Type B pancreatic cell (in vitro differentiated cells): ENCODE measurements at places on chromosomes 1 and 21.

DNA sequence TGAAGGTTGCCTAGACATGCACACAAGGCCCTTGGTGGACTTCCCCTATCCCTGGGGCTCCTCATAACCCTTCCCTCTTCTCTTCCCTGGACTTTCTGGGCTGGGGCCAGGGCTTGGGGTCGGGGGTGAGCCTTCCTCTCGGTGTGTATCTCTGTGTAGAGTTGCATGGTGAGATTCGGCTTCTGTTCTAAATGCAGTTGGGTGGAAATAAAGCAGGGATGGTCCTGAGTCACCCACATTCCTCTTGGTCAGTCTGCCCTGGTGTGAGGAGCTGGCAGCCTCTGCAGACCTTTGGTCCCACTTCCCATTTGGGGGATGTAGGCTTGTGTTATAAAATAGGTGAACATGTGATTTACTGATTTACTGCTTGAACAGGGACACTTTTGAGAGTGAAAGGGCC, 38.0 kb downstream of the ADARB1 start:
- DNase-seq, result no peak

- no peak for DNase-seq
Measured at GRCh38 chr1:82386365-82387011, 585.8 kb downstream of the ADGRL2 start.

DNA sequence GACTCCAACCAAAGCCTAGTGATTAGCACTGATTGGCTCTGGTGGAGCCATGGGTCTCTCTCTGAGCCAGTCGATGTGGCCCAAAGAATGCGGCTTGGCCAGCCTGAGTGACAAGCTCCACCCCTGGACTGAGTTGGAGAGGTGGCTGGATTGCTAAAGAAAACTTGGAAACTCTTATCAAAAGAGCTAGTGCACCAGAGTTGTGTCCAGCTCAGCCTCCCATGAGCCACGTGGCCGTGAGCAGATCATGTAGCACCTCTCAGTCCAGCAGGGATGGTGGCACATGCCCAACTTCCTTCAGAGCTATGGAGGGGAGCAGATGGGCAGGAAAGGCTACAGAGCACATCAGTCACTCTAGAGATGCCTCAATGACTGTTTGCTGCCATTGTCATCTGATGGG, 142.8 kb upstream of the VAMP3 start:
- no peak for DNase-seq

DNA sequence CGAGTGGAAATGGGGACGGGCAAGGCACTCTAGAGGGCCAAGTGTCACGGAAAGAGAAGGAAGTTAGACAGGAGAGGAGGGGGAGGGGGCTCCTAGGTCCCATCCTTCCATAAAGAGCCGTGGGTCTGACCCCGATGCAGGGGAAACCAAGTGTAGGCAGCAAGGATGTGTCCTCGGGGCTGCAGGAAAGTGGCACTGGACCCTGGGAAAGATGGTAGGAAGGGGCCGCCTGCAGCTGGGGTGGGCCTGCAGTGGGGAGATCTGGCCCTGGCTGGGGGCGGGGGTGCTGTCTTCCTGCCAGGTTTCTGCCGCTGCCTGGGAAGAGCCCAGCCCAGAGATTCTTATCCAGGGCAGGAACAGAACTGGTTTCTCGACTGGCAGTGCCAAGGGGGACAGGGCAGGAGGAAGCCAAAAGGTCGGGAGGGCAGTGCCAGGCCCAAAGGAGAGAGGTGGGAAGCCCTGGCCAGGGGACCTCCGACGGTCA, 12.9 kb downstream of the CRABP2 start:
- DNase-seq, result no peak

DNA sequence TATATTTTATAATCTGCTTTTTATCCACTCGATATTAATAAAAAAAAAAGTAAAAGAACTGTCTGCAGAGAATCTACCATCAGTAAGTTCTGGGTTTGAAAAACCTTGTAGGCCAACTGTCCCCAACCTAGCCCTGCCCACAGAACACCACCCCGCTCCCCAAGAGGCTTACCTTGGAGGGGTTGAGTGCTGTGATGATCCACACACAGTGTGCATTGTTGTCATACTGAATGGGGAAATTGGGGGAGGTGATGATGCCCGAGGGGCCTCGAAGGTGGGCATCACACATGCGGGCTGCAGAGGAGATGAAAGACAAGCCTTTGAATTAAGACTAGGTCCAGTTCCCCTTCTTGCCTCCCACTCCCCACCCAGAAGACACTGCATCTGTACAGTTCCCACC, 53.3 kb upstream of the HMGB4 start:
- no peak for DNase-seq

- no peak for DNase-seq
Measured at GRCh38 chr1:216310776-216311175, 112.5 kb downstream of the USH2A start.

- DNase-seq, result peak; percentile 78
Measured at GRCh38 chr1:220786337-220787068, at the start of gene MTARC1. TSS of gene MTARC1 (plus strand) at chr1:220786913. CDS start at chr1:220786945, 32 bp downstream.

- DNase-seq, result no peak
Measured at GRCh38 chr1:34833711-34834110, 25.8 kb downstream of the SMIM12 start.

GRCh38 chr1:233654658-233655280, 40.9 kb downstream of the KCNK1 start:
- no peak for DNase-seq

DNA sequence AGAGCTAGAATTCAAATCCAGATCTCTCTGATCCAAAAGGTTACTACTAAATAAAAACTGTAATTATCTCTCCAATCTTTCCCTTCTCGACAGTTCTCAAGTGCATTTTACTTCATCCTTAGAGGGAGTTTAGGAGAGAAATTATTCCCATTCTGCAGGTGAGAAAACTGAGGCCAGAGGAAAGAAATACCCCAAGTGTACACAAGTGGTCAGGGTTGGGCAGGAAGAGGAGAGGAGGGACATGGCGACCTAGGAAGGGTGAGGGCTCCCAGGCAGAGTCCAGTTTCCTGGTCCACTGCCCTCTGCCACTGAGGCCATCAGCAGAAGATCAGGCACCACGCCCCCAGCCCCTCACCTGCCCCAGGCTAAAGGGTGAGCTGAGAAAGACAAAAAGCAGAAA, 127.1 kb upstream of the RUNX3 start:
- no peak for DNase-seq

GRCh38 chr1:70420320-70420719, 9.3 kb downstream of the CTH start:
- DNase-seq, result no peak

GRCh38 chr1:31581821-31582810, 5.8 kb downstream of the TINAGL1 start:
- peak; percentile 42 for DNase-seq

- DNase-seq, result no peak
Measured at GRCh38 chr1:106613861-106614260, 442.6 kb upstream of the PRMT6 start.

DNA sequence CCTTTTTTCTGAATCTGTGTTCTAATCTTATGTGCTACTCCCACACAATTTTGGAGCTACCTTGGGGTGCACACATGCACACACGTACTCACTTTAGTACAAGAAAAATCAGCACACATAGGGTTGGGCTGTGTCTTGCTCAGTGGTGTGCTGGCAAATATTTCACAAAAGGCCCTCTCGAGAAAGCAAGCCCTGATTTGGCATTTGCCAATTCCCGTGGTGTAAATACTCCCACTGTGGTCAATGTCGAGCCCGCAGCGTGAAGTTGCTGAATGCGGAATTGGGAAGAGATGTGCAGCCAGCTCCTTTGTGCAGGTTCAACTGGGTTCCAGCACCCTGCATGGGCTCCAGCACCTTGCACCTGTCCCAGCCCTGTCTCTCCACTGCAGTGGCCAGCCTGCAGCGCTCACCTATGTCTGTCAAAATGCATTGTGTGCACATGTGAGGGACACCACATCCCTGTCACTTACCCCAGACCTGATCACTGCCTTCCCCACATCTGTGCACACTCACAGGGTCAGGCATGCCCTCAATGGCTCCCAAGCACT, 78.4 kb upstream of the WNT4 start:
- DNase-seq, result no peak

DNA sequence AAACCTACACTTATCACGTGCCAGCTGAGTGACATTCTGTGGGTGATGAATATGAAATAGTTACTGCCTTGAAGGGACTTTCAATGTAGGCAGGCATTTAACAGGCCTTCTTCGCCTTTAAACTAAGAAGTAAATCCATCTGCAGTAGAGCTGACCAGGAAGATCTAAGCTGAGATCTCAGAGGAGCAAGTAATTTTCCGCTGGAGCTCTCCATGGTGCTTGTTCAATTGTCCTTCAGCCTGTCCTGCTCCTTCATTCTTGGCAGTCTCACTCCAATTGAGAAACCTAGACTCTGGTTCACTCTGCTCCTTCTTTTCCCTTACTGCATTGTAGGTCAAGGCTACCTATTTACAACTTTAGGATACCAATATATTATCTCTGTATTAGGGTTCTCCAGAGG, 183.5 kb downstream of the HMCN1 start:
- DNase-seq, result no peak

DNA sequence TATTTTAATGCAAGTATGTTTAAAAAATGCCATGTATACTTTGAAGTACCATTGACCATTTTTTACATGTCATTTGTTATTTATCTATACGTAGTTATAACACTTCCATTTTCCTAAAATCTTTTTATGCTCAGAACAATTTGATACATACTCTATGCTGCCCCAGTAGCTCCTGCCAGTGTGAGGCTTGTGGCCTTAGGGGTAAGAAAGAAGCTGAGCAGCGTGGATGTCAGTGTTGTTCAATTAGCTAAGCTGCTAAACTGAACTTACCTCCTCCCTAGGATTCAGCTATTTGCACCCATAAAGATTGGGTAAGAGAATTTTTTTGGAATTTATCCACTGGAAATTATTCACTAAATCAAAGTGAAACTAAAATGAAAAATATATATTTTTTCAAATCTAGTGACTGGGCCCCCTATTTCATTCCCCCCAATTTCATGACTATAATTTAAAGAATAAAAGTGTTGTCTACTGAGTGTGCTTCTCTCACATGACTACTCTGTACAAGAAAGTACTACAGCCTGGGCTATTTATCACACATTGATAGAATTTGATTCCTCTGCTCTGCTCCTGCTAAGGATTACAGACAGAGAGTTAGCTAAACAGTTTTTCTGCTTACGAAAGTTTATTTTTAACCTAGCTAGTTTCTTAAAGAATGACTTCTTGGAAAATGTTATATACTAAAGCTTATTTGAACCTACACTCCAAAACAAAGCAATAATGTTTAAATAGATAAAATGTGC, 1030.3 kb upstream of the ADGRL4 start:
- DNase-seq, result no peak

GRCh38 chr21:14657241-14658008, 111.3 kb upstream of the SAMSN1 start:
- no peak for DNase-seq

GRCh38 chr1:181166377-181167196, 78.1 kb downstream of the IER5 start:
- peak; percentile 77 for DNase-seq

GRCh38 chr1:159040206-159040605, 30.5 kb downstream of the IFI16 start:
- no peak for DNase-seq

DNA sequence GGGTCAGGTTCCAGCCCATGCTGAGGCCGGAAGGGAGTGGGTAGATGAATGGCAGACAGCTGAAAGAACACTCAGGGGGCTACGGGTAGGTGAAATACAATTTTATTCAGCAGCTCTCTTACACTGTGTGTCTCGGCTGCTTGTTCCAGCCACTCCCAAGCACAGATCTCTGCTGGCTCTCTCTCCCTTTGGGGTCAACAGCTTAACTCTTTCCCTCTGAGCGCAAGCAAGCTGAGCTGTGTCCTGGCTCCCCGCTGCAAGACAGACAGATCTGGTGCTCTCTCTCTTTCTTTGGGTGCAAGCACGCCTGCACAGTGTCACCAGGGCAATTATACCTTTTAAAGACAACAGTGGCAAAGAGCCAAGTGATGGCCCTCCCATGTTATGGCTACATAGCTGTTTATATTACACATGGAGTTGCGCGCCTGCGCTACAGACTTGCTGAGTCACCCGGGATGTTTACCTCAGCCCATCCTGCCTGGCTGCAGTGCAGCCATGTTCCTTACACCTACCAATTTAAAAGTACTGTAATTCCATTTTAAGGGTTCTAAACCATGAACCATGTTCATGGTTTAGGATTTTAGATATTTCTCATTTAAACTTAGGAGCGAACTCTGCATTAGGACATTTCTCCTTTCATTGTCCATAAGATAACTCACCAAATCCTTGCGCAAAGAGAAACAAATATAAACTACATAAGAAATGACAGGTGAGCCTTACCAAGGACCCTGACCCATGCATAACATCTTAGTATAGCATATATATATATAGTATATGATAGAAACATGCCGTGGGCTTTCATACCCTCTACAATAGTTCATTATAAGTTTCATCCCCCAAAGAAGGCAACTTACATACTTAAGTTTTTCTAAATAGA, 396.5 kb downstream of the SMYD3 start:
- DNase-seq, result no peak

GRCh38 chr1:169785267-169785666, 9.4 kb downstream of the METTL18 start:
- no peak for DNase-seq

- DNase-seq, result no peak
Measured at GRCh38 chr1:162091681-162092524, 22.4 kb downstream of the NOS1AP start.

DNA sequence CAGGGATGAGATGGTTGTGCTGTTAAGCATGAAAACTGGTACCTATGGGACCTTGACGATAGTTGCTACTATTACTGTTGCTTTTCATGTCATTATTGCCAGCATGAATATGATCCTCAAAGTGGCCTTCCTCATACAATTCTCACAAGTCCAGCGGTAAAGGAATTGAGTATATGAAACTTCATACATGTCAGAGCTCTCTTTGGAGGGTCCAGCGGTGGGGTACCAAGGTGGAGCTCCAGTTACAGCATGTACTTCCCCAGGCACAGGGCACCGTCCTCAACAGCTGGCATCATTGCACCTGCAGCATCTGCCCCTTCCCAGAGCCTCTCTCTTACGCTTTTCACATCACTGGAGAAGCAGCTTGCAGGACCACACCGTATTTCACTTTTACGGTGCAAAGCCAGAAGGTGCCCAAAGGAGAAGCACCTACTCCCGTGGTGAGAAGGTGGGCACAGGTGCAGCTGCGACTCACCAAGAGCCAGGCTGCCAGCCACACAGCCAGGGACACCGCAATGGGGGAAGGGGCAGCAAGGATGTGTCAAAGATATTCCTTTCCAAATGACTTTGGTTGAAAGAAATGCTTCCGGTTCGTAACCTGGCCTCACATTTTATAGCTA, 166.4 kb upstream of the IRF2BP2 start:
- DNase-seq, result peak; percentile 79

GRCh38 chr1:199290186-199290585, 651.3 kb downstream of the PTPRC start:
- DNase-seq, result no peak

DNA sequence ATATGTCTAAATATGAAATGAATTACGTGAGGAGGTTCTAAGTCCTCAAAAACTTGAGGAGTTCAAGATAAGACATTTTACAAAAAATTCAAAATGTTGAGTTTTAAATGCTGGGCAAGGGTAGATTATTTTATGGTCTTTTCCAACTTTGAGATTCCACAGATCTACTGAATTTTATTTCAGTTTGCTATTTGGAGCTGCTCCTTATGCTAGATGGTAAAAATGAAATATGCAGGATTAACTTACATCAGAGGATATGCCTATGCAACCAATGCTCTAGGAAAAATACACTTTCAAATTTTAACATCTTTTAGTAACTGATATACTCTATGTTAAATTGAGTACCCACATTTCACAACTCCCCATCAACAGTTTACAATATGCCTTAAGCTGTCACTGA, 83.1 kb downstream of the SCMH1 start:
- no peak for DNase-seq

GRCh38 chr1:223707256-223708000, 4.9 kb upstream of the CAPN2 start:
- DNase-seq, result no peak
